ENCODE measurements at places on chromosomes 7 and 10.

GRCh38 chr7:11141541-11141940, 167.9 kb downstream of the PHF14 start:
- no peak for DNase-seq

- no peak for DNase-seq
These were observed 6.3 kb downstream of the CISD1 start for GRCh38 chr10:58275261-58275660.

DNA sequence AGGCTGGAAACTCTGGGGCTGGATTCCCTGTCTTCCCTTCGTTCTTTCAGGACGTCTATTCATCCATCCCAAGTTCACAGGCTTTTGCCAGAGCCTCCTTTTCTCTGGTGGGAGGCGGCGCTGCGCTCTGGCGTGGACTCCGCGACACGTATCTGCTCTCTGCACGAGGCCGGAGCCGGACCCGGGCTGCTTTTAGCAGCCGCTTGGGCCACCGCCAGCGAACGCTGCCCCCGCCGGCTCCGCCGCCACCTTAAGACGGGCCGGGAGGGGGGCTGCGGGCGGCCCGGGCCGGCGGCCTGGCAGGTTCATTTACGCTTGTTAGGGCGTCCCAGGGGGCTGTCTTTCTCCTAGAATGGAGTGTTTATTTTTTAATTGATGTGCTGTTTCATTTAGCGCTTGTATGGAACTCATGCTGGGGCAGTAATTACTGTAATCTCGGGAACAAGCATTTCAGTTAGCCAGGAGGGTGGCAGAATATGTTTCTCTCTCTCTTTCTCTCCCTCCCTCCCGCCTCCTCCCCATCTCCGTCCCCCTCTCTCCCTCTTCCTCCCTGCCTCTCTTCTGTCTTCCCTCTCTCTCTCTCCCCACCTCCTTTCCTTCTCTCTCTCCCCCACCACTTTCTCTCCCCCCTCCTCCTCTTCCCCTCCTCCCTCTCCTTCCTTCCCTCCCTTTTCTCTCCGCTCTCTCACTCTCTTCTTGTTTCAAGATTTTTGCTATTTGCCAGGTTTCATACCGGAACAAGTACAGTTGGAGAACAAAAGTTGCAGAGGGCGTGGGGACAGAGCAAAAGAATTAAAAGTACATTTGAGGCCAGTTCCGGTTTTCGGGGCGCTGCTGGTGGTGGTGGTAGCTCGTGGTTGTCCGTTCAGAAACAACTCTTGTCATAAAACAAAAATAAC, 1.3 kb upstream of the FZD8 start:
- DNase-seq: peak; percentile 49

DNA sequence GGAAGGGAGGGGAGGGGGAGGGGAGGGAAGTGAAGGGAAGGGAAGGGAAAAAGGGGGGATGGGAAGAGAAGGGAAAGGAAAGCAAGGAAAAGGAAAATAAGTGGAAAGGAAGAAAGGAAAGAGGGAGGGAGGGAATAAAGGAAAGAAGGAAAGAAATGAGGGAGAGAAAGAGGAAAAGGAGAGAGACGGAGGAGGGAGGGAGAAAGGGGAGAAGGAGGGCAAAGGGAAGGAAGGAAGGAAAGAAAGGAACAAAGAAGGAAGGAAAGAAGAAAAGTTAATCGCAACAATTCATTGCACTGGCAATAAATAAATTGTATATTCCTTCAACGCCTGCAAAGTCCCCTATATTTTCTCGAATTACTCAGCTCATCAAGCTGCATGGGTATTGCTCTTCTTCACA, 2.6 kb upstream of the VWC2 start:
- DNase-seq: no peak

DNA sequence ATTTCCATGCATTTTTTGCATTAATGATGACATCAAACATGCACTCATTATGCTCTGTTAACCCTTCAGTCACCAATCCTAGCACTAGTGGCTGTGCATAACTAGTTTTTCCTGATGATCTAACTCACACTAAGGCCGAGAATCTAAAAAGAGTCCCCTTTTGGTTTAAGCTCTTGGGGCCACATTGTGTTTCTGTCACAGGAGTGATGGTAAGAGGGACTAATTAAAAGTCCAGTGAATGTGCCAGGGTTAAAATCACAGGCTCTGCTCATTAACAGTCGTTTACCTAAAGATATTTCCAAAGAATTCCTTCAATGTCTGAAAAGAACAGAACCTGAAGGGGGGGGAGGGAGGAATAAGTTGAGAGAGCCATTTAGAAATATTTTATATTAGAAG, 359.0 kb upstream of the ANKRD30A start:
- DNase-seq: no peak

GRCh38 chr10:63058236-63058635, 74.9 kb upstream of the NRBF2 start:
- DNase-seq: no peak

- no peak for DNase-seq
These were observed 301.5 kb downstream of the CCDC3 start for GRCh38 chr10:12699781-12700556.

DNA sequence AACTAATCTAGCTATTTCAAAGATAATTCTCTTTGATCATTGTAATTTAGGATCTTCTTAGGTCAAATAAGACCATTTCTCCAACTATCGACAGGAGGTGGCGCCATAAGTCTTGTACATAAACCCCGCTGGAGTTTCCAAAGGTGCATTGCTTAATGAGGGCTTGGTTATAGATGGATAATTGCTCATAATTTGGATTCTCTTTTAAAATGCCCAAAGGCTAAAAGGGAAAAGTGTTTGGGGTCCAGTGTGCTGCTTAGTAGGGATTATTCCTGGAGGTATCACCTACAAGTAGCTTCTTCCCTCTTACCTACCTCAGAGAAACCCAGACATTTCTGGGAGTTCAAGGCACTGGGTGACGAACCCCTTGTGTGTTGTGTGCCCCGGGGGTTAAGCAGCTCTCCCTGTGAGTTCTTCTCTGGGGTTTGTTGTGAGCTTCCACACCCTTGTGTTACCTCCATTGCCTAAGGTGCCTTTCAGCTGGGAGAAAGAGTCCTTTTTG, 75.2 kb downstream of the PAXIP1 start:
- DNase-seq: peak; percentile 82

DNA sequence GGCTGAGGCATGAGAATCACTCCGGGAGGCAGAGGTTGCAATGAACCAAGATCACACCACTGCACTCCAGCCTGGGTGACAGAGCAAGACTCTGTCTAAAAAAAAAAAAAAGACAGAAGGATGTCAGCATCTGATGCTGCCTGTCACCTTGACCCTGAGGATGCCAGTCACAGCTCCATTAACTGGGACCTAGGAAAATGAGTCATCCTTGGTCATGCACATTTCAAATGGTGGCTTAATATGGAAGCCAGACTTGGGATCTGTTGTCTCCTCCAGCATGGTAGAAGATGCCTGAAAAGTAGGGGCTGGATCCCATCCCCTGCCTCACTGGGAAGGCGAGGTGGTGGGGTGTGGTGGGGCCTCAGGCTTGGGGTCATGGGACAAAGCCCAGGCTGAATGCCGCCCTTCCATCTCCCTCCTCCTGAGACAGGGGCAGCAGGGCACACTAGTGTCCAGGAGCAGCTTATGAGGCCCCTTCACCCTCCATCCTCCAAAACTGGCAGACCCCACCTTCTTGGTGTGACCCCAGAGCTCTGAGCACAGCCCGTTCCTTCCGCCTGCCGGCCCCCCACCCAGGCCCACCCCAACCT, 1.3 kb downstream of the NOS3 start:
- DNase-seq: no peak

DNA sequence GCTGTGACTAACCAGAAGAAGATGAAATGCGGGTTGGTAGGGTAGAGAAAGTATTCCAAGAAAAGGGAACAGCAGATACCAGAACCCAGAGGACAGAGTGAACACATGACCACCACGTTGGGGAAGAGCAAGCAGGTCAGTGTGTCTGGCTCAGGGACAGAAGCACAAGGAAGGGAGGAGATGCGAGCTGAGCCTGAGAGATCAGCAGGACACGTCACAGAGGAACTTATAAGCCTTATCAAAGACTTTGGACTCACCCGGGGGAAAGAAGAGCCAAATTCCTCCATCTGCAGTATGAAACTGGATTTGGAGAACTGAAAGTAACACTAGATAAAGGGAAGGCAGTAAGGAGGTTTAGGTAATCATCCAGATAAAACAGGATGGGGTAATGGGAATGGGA, 232.1 kb upstream of the NPVF start:
- no peak for DNase-seq

DNA sequence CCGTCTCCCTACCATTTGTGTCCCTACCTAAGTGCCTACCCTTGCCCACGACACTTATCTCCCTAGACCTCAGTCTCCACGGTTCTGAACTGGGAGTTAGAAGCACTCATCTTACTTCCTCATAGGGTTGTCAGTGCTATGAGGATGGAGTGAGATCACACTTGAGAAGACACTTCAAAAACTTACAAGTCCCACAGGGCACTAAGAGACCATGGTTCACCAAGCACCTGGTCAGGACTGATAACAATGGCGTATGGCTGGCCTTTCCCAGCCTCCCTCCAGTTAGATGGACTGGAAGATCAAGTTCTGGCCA, 43.2 kb downstream of the KCNMA1 start:
- no peak for DNase-seq

DNA sequence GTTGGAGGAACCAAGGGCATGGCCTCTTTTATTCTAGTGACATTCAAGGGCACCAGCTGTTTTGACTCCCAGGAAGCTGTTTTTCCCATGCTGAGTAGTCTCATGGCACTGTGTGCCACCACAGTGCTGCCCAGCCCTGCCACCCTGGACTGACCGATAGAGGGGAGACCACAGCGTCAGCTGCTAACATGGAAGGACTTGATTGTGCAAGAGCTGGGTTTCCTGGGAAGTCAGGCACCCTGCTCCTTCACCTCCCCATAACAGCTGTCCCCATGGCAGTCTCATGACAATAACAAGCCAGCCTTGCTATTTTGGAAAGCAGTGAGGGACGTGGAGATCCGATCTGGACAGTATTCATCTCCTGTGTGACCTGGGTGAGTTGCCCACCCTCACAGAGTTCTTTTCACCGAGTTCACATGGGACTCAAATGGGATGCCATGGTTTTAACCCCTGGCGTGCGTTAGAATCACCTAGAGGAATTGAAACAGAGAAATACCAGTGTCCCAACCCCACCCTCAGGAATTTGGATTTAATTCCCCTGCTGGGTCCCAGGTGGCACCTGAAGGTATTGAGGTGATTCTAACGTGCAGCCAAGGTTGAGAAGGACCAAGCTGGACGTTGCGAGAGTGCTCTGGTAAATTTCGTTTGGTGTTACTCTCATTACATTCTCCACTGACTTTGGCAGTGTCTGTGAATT, 174.8 kb downstream of the CELF2 start:
- DNase-seq: no peak

GRCh38 chr7:26681819-26682418, 182.5 kb downstream of the SKAP2 start:
- no peak for DNase-seq

DNA sequence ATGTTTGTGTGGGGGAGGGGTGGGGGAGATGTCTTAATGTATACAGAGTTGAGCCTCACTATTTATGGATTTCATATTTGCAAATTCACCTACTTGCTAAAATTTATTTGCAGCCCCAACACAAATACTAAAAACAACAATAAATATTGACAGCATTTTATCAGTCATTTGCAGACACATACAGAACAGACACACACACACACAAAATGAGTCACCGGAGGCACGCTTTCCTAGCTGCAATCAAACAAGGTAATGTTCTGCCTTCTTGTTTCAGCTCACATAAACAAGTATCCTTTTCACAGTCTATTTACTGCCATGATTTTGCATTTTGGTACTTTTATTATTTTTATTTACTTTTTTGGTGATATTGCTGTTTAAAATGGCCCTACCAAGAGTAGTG, 88.5 kb downstream of the IPMK start:
- no peak for DNase-seq

DNA sequence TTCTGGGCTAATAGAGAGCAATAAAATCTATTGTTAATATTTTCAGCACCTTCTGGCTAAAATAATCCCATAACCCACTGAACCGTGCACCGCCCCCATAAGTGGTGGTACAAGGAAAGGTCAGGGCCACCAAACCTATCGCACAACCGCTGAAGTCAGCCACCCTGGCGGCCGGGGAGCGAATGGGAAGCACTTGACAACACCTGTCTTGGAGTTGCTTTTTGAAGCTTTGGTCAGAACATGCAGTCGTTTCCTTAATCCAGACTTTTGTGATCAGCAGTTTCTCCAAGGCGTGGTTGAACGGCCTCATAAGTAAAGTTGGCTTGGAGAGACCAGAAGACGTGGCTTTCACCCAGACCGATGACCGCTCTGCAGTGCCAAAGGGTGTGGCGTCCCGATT, 97.4 kb downstream of the DNAJB6 start:
- no peak for DNase-seq

DNA sequence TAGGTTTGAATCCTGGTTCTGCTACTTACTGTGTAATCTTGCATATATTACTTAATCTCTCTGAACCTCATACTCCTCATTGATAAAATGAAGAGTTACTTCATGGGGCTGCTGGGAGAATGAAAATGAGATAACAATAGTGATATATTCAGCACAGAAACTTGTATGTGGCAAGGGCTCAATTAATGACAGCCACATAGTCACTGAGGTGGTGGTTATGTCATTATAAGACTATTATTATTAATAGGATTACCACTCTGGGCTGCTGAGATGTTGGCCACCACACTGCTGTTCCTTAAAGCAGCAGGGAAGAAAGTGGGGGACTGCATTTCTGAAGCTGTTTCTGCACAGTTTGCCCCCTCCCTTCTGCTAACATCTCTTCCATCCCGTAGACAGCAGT, 100.4 kb upstream of the PDLIM1 start:
- no peak for DNase-seq

GRCh38 chr10:71207578-71207977, 4.8 kb upstream of the UNC5B start:
- no peak for DNase-seq

DNA sequence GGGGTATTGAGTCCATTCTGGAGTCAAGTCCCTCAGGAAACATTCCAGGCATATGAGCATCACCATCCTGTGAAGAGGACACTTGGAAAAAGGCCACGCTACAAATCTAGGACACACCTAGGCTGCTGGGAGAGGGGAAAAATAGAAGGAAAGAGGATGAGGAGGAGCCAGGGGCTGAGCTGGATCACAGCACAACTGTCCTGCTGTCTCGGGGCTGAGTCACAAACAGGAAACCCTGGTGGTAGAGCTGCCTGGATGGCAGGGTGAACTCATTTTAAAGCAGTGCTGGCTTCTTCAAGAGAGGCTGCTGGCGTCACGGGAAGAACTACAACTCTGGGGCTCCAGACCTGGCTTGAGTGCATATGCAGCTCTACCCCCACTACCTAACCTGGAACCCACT, 151.5 kb downstream of the RNF216 start:
- peak; percentile 75 for DNase-seq

DNA sequence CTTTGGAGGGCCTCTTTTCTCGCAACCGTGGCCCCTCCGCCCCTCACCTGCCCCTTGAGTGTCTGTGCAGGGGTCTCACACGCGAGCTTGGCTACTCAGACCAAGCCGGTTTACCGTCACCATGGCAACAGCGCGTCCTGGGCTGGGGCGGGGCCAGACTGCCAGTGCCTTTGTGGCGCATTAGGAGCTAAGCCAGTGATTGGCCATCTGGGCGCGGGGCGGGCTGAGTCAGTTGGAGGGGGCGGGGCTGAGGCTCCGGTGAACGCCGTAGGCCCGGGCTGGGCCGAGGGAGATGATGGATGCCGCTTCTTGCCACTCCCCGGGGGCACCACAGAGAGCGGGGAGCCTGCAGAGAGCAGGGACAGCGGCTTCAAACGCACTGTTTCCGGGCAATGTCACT, 48.7 kb upstream of the FXYD4 start:
- DNase-seq: peak; percentile 88

- no peak for DNase-seq
These were observed 246.7 kb upstream of the TPK1 start for GRCh38 chr7:145082366-145083161.
